ENCODE measurements at places on chromosomes 1 and 21.

GRCh38 chr1:15403962-15404580 is 5.6 kb upstream of the EFHD2 start:
- no peak for DNase-seq

- no peak for DNase-seq
Measured at GRCh38 chr1:108646648-108647269, 14.1 kb downstream of the HENMT1 start.

DNA sequence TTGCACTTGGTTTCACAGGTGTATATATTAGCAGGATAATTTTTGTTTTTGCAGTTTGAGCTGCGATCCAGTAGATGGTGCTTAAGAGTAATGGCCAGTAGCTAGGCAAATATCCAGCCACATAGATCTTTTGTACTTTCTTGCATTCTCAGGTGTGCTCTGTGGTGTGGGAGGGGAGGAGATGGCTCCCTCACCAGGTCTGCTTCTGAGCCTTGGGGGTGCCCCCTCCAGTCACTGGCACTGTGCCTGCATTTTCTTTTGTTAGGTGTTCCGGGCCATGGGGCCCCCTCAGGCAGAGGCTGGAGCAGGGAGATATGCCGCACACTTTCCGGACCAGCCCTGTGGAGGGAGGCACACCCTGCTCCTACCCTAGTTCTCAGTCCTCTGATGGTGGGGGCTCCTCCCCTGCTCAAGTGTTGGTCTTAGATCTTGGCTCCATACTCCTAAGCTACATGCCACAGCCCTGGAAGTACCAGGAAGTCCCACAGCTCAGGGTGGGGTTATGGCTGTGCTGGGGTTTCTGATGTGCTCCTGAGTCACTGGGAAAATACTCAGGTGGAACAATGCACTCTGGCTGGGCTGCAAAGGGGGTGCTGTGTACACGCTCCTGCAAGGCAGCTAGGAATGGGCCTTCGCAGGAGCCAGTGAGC is 197.6 kb upstream of the DMRTA2 start:
- DNase-seq: no peak

GRCh38 chr1:201724766-201725118 is 104.2 kb upstream of the IPO9 start:
- no peak for DNase-seq

GRCh38 chr1:230781131-230781530 is 33.9 kb downstream of the CAPN9 start:
- no peak for DNase-seq
